H9 (cell line): ENCODE measurements at places on chromosomes 2 and 18. TPM values are rescaled to one million over a fixed set of nuclear protein-coding genes. Genes with fewer than 3 reads are reported as not detected.

Gene UGT1A5
- not detected in 2 replicates for total RNA-seq

- no peak for DNase-seq
These were observed 71.8 kb upstream of the DAPL1 start for GRCh38 chr2:158723181-158723838.

Gene ZNF385B
- 2.1 and 3.0 TPM in 2 replicates for total RNA-seq

DNA sequence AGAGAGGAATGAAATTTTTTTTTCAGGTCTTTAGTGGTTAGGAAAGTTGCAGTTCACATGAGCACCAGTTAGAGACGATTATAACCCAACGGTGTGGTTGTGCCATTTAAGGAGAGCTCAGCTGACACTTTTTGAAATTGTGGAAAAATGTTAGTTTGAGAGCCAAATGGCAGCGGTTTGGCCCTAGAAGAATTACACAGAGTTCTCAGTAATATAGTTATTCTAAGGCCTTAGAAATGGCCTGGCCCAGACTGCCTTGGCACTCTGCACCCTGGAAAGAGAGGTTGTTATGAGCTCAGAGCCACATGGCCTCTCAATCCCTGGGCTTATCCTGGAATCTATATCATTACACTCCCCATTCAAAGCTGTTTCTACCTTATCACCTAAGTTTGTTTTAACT is 117.4 kb downstream of the RHBDD1 start:
- DNase-seq = no peak

- DNase-seq = no peak
These were observed 92.0 kb downstream of the PMS1 start for GRCh38 chr2:189876271-189876670.

- no peak for DNase-seq
These were observed 1497.5 kb downstream of the DPP10 start for GRCh38 chr2:115939902-115940301.

- DNase-seq = no peak
These were observed 272.3 kb upstream of the PKDCC start for GRCh38 chr2:41775366-41776025.

DNA sequence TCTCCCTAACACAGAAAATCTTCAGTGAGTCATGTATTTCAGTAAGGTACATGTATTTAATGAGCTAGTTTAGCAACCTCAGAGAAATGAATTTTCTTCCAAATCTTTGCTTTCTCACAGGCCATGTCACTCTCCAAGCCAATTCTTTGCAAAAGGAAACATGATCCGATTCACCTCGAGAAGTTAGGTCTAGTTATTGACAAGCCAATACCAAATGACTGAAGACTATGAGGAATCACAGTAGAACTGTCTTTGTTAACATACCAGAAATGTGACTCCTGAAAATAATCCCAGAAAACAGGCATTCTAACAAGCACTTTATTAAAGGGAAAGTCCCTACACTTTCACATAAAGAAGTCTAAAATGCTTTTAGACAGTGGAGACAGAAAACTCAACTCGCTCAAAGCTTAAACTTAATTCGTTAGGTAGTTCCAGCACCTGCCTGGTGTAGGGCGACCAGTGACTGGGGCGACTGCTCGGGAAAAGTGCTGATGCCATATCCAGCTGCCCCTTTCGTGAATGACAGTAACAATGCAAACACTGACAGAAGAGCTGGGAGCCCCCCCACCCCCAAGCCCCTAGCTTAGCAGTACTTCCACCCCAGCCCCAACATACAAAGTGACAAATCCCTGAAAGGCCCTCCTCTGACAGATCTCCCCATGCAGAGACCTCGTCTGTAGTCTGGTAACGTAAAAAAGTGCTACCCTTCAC is 1.8 kb downstream of the MEMO1 start:
- DNase-seq = no peak

- DNase-seq = no peak
These were observed 4.7 kb downstream of the HS6ST1 start for GRCh38 chr2:128313931-128314347.

DNA sequence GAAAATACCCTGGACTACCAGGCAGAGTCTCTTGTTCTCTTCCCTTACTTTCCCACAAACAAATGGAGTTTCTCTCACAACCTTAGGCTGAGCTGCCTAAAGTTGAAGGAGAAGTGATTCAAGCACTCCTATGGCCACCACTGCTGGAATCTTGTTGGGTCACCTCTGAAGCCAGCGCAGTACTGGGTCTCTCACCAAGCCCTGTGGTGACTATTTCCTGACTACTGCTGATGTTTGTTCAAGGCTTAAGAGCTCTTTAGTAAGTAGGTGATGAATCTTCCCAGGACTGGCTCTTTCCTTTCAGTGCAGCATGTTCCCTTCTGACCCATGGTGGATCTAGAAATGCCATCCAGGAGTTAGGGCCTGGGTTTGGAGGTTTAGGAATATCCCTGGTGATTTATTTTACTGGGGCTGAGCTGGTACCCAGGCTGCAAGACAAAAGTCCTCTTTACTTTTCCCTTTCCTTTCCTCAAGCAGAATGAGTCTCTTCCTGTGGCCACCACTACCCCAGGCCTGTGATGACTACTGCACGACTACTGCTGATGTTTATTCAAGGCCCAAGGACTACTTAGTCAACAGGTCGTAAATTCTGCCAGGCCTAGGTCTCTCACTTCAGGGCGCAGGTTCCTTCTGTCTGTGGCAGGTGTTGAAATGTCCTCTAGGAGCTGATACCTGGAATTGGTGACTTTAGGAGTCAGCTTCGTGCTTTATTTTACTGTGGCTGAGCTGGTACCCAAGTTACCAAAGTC is 121.8 kb downstream of the SLC4A10 start:
- DNase-seq = no peak

GRCh38 chr2:125701070-125701469 is 954.9 kb upstream of the GYPC start:
- no peak for DNase-seq

DNA sequence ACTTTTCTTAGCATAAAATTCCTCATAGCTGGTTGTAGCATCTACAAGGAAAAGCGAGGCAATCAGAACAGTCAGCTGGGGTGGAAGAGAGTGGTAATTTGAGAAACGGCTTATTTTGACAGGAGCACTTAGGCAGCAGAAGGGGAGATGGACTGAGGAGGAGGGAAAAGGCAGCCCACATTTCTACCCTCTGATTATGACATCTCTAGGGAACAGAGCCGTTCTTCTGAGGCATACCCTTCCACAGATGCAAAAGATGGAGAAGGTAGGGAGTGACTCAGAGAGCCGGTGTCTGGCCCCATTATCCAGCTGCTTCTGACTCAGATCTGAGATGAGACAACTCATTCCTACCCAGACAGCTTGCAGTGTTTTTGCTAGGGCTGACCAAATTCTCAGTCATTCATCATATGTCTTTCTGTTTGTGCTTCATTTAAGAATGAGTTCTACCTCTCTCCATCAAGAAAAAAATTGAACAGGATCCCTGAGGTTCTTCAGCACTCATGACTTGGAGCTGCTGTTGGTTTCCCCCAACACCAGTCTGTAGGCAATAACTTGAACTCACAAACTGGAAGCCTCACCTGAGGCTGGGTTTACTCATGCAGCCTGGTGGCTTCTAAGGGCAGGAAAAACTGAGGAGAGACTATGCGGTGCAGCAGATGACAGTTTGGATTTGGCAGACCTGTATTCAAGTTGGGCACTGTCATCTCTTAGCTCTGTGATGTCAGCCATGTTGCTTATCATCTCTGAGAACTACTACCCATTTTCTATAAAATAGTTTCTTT is 15.9 kb upstream of the SEC11C start:
- DNase-seq = no peak

Gene CARF
- total RNA-seq = 3.5 and 4.2 TPM in 2 replicates

Gene MRPS9
- total RNA-seq = 58.1 and 60.0 TPM in 2 replicates

DNA sequence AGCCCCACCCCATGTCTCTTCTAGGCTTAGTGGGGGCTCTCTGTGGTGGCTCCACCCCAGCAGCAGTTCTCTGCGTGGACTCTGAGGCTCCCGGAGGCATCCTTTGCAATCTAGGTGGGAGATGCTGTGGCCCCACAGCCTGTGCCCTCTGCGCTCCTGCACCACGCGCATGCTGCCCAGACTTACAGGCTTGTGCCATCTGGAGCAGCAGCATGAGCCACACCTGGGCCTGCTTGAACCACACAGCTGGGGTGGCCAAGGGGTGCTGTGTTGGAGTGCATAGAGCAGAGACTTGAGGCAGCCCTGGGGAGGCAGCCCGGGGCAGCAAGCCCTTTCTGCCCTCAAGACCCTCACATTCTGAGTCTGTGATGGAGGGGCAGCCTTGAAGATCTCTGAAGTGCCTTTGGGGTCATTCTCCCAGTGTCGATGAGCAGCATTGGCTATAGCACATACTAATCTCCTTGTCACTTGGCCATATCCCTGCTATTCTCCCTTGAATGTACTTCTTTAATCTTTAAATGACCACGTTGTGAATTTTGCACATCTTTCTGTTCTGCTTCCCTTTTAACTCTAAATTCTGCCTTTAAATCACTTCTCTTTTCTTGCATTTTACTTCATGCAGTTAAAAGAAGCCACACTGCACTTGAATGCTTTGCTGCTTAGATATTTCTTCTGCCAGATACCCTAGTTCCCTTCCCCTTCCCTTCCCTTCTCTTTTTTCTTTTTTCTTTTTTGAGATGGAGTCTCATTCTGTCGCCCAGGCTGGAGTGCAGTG is 62.4 kb downstream of the NCAPH start:
- DNase-seq = no peak

Gene YWHAQ
- 374 and 380 TPM in 2 replicates for total RNA-seq

GRCh38 chr2:153106802-153107477 is 371.6 kb downstream of the RPRM start:
- no peak for DNase-seq

Gene GAD1
- 1.8 TPM in 2 replicates for total RNA-seq

Gene CCDC150
- total RNA-seq = 22.1 and 26.2 TPM in 2 replicates
